ENCODE measurements at places on chromosomes 11 and 22. TPM values are rescaled to one million over a fixed set of nuclear protein-coding genes. Genes with fewer than 3 reads are reported as not detected.

GRCh38 chr22:45775062-45775461 lies 103.4 kb downstream of the ATXN10 start:
- DNase-seq, result no peak

DNA sequence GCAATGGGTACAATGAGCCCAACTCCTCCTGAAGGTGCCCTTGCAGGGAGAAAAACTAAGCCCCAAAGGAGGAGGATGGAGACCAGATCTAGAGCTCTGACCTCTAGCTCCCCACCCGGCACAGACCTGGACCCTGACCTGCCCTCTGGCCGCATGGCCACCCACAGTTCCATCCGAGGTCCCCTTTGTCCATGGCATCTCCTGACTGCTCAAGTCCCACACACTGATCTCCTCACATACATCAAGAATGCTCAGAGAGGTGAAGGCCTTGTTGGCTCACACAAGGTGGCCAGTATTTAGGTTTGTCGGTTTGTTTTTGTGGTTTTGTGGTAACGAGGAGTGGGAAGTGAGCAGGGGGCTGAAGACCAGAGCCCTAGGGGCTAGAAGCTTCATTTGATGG lies 423.5 kb upstream of the B3GAT1 start:
- DNase-seq, result no peak

GRCh38 chr11:93791493-93791892 lies 7.4 kb downstream of the MED17 start:
- no peak for DNase-seq

- no peak for DNase-seq
Measured at GRCh38 chr11:126809514-126810289, 190.9 kb downstream of the KIRREL3 start.

DNA sequence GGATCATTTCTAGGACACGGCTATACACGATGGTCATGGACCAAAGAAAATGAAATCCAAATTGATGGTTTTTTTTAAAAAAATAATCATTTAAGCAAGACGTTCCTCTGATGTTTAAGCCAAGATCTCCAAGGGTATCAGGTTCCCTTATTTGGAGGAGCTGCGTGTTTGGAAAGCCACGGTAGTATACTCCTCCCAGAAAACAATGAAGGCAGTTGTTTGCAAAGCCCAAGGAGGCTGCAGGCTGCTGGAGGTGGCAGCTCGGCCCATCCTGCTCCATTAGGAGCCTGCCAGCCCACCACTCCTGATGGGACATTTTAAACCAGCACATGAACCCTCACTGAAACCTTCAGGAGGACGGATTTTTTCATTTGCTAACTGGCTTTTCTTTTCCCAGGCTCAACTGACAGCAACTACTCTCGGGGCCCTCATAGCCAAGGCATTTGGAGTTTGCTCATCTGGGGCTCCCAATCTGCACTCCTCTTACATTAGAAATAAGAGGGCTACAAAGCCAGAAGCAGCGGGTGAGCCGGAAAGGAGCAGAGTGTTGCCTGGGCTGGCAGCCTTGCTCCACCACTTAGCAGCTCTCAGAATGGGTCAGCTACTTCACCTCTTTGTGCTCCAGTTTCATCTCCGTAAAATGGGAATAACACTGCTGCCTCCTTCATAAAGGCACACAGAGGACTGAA lies 58.4 kb downstream of the ABTB2 start:
- no peak for DNase-seq

DNA sequence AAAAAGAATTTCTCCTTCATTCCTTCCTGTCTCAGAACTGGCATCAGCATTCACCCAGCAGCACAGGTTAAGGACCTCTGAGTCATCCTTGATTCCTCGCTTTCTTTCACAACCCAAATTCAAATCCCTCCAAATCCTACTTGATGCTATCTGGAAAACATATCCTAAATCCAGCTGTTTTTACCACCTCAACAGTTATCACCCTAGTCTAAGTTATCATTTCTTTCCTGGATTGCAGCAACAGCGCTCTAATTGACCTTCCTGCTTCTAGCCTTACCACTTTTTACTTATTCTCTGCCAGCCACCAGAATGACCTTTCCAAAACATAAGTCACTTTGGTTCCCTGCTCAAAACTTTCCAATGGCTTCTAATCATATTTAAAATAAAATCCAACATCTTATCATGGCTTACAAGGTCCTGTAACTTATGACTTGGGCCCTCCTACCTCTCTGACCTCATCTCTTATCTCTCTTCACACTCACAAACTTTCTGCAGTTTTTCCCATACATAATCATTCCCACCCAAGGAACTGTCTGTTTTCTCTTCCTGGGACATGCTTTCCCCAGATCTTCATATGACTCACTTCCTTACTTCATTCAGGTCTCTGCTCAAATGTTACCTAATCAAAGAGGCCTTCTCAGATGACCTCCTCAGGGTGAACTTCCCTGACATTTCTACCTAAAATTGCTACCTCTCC lies 119.4 kb downstream of the TTC28 start:
- DNase-seq, result no peak

DNA sequence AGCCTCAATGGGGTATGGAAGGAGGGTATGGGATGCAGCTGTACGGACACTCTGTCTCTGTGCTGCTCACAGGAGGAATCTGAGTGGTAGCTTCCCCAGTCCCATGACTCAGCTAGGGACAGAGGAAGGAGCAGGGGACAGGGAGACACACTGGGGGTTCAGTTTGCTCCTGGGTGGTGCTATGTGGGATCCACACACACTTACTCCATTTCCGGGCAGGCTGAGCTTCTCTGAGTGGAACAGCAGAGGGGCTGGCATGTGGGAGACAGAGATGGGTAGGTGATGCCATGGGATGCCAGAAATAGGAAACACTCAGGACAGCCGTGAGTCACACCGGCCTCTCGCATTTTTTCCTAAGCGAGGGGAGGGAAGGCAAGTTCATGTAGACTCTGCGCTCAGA lies 59.2 kb upstream of the KIRREL3 start:
- no peak for DNase-seq

- DNase-seq, result no peak
Measured at GRCh38 chr11:45913942-45914635, 3.6 kb downstream of the PEX16 start.

DNA sequence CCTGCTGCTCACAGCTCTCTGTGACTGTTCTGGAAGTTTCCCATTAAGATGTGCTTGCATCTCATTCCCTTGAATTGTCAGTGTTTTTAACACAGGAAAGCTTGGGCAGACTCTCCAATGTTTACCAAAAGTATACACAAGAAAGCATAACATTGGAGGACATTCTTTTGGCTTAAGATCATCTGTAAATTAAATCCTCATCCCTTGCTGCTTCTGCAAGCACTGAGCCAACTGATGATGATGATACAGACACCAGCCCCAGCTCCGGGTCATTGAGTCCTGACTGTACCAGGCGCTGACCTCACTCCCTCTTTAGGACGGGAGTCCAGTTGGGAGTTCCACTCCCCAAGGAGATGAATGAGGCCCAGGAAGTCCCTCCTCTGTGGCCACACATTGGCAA lies 23.8 kb downstream of the CD82 start:
- no peak for DNase-seq

- no peak for DNase-seq
Measured at GRCh38 chr11:104843150-104843836, 55.0 kb downstream of the CASP12 start.

Gene CFAP300
- not detected for total RNA-seq

Gene C11orf91
- 0.53 TPM for total RNA-seq

Gene KCNJ5
- total RNA-seq, result 0.42 TPM

Data from psoas muscle (tissue), 8 donors.